ENCODE measurements at places on chromosomes 11 and 22. TPM values are rescaled to one million over a fixed set of nuclear protein-coding genes. Genes with fewer than 3 reads are reported as not detected.

The FIBIN gene
- 74.6 TPM for total RNA-seq

The NXPE1 gene
- total RNA-seq: not detected

The C22orf31 gene
- not detected for total RNA-seq

The TUBA8 gene
- total RNA-seq: not detected

The SLC1A2 gene
- 0.29 TPM for total RNA-seq

The B3GAT1 gene
- total RNA-seq: not detected

The KBTBD3 gene
- total RNA-seq: 4.1 TPM

The PNPLA5 gene
- total RNA-seq: not detected

The RAG2 gene
- not detected for total RNA-seq

The ATL3 gene
- 84.5 TPM for total RNA-seq

The SCUBE1 gene
- total RNA-seq: not detected

The CD6 gene
- total RNA-seq: not detected

The MS4A4A gene
- not detected for total RNA-seq

All from myometrial cell (primary cell).